Stimulated activated CD8-positive, alpha-beta memory T cell treated with anti-CD3 and anti-CD28 coated beads, Interleukin-4, amount 100 ng/mL, for 4 hours (primary cell): ENCODE measurements at places on chromosomes 13 and 19.

- DNase-seq, result no peak
Observed at GRCh38 chr13:42486711-42487198, 87.2 kb upstream of the TNFSF11 start.

GRCh38 chr19:10604460-10604980 is 17.4 kb upstream of the AP1M2 start:
- DNase-seq, result no peak

DNA sequence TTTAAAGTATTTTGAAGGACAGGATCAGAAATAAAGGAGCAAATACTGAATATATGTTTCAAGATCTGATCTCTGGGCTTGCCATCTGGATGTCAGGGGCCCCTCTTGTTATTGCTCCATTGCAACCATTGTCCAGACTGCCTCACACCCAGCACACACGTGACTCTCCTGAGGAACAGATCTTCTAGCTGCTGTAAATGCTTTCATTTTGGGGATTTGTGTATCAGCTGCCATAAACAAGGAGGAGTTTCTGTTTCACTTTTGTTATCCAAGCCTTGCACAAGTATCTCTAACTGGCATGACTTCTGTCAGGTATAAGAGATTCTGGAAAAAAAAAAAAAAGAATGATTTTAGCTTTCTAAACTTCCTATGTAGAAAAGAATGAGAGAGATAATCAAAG is 1624.1 kb upstream of the PRR20A start:
- DNase-seq, result no peak

GRCh38 chr13:26529441-26529840 is 28.0 kb upstream of the WASF3 start:
- no peak for DNase-seq

DNA sequence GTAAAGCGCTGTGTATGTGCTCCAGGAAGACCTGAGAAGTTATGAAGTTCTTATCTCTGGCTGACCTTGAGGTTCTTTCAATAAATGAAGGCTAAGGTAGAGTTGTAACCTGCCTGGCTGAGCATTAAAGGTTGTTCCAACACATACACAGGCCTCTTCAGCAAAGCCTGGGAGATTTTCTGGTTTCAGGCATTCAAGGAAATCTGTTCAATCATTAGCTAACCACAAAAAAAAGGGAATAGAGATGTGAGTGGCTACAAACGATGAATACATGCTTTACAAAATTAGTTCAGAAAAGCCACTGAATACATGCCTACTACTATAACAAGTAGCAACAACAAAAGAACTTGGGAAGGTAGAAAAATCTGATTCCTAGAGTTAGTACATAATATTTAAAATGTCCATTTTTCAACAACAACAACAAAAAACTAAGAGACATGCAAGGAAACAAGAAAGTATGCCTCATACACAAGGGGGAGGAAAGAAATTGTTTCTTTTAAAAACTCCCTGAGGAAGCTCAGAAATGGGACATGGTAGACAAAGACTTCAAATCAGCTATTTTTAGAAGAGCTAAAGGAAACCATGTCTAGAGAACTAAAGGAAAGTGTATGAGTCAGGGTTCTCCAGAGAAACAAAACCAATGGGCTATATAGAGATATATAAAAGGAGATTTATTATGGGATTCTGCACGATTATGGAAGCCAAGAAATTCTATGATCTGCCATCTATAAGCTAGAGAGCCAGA is 191.5 kb upstream of the IPO5 start:
- no peak for DNase-seq

DNA sequence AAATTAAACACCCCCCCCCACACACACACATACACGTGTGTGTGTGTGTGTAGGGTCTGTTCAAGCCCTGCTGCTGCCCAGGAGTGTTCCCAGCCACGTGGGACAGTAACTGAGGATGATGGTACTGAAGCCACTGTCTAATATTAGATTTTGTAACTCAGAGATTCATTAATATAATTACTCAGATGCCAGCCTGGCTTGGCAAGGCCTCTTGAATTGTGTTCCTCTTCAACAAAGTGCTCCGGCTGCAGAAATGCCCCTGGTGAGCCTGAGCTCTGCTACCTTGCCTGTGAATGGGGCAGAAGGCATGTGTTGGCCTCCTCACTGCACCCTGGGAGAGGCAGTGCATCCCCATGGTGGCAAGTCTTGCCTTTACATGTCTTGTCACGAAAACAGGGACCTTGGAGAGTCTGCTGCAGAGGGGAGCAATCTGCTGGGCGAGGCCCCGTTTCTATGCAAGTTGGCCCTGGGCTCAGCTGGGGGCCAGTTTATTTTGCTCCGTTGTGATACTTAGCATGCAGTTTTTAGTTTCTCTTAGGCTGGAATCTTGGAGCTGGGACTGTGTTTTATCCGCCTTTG is 44.0 kb downstream of the NFIX start:
- DNase-seq, result no peak

GRCh38 chr13:109995578-109995977 is 209.2 kb upstream of the IRS2 start:
- DNase-seq, result no peak

DNA sequence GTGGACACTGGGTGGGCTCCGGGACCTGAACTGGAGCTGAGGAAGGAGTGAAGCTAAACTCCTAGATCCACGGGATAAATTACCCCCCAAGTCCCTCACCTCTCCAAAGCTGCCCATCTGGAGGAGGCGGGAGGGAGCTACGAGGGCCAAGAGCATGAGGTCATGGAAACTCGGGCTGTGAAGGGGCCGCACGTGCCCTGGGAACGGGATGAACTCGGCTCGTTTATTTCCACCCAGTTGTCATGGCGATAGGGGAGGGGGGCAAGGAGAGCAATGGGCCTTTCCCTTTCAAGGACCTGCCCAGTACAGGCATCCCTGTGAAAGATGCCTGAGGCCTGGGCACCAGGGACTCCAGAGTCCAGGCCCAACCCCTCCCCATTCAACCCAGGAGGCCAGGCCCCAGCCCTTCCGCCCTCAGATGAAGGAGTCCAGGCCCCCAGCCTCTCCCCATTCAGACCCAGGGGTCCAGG is 3.8 kb downstream of the PPP1R12C start:
- no peak for DNase-seq

DNA sequence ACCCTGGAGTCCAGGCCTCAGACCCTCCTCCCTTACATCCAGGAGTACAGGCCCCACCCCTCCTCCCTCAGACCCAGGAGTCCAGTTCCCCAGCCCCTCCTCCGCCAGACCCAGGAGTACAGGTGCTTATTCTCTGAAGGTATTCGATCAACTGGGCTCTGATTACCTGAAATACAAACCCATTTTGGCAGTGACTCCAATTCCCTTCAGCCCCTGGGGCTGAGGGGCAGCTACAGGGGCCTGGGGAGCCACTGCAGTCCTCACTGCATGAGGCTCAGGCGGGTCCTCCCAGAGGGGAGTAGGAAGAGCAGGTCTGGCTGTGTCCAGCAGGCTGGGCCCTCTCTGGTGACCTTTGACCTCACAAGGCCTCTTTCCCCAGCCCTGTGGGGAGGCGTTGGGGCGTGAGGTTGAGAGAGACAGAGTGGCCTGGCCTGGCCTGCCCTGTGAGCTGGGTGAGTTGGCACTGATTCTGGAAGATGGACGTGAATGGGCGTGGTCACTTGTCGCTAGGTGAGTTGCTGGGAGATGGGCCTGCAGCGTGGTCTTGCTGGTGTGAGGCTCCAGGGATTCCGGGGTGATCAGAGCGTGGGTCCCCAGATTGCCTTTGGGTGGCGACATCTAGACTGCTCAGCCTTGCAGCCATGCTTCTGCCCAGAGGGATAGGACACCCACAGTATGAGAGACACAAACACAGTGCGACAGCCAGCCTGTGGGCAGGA is 3.1 kb downstream of the BCAT2 start:
- no peak for DNase-seq

GRCh38 chr19:13795595-13796300 is 505 bp downstream of the ZSWIM4 start:
- DNase-seq, result no peak

GRCh38 chr19:8320564-8321066 is 560 bp downstream of the NDUFA7 start:
- DNase-seq, result no peak

GRCh38 chr13:43573361-43573740 is 213.4 kb downstream of the ENOX1 start:
- DNase-seq, result no peak

DNA sequence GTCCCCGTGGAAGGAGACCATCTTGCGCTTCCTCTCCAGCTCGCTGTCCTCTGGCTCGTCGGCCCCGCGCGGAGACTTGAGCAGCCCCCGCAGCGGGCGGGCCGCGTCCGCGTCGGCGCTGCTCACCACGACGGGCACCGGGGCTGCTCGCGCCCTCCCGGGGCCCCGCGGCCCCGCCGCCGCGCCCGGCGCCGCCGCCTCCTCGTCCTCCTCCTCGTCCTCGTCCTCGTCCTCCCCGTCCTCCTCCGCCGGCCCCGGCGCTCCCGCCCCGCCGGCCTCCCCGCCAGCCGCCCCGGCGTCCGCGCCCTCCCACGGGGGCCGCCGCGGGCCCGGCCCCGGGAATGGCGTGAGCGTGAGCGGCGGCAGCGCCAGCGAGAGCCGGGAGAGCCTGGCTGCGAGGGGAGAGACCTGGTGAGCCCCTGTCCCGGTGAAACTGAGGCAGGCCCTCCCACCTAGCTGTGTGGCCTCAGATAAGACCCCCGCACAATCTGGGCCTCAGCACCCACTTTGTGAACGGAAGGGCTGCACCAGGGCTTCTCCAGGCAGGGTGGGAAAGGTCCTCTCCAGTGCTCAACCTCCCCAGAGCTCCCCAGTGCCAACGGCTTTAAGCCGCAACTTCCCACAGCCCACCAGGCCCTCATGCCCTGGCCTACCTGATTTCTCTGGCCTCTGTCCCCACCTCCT is 17.8 kb downstream of the LMTK3 start:
- no peak for DNase-seq

DNA sequence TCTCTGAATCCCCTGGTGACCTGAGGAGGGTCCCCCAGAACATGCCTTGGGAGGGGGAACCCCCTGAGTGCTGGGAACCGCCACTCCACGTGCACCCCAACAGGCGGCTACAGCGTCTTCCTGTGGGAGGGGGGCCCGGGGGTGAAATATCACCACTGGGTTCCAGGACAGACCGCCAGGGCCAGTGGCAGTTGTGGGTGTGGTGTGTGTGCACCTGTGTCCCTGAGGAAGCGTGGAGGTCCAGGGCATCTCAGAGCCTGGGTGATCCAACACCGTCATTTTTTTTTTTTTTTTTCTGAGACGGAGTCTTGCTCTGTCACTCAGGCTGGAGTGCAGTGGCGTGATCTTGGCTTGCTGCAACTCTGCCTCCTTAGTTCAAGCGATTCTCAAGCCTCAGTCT is 4.2 kb downstream of the ADGRE5 start:
- no peak for DNase-seq

- no peak for DNase-seq
Observed at GRCh38 chr13:25756912-25757311, 294.9 kb downstream of the SHISA2 start.

- no peak for DNase-seq
Observed at GRCh38 chr13:64186071-64186470, 2770.4 kb upstream of the PCDH20 start.

- DNase-seq, result no peak
Observed at GRCh38 chr13:101242720-101243119, 173.6 kb downstream of the NALCN start.

- DNase-seq, result no peak
Observed at GRCh38 chr13:103957939-103958338, 891.7 kb upstream of the SLC10A2 start.

DNA sequence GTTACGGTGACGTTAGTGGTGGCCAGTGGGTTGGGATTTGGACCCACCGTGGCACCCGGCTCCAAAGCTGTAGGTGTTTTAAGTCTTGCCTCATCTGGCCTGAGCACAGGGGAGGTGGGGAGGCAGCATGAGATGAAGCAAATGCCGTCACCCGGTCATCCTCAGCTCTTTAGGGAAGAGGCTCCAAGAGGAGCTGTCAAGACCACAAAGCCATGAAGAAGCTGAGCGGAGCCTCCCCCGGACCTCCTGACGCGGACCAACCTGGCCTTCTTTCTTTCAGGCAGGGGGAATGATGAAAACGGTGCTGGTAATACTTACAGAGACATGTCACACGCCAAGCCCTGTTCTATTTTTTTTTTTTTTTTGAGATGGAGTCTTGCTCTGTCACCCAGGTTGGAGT is 7.4 kb downstream of the ACTMAP start:
- DNase-seq, result no peak

DNA sequence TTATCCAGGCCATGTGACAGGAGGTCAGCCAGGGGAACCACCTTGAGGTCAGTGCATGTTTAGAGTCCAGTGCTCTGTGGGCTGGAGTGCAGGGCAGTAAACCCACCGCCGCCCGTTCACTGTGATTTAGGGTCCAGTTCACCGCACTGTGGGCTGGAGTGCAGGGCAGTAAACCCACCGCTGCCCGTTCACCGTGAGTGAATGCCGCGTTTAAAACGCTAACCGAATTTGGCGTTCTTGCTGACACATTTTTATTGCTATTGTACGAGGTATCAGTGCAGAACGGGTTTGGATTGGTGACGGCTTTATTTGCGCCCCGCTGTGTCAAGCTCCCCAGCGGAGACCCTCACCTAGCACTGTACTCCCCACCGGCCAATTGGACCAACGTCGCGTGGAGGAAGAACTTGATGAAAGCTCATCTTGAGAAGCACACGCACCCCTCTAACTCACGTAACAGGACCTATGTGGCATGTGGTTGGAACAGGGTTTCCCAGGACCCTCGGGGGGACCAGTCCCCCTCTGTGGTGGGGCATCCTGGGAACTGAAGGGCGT is 27.9 kb downstream of the C13orf46 start:
- no peak for DNase-seq

- DNase-seq, result no peak
Observed at GRCh38 chr13:39405107-39405506, 197.9 kb downstream of the LHFPL6 start.

- no peak for DNase-seq
Observed at GRCh38 chr19:6055013-6055795, 55.1 kb downstream of the RFX2 start.

GRCh38 chr13:25977216-25977615 is 74.6 kb downstream of the SHISA2 start:
- DNase-seq, result no peak

DNA sequence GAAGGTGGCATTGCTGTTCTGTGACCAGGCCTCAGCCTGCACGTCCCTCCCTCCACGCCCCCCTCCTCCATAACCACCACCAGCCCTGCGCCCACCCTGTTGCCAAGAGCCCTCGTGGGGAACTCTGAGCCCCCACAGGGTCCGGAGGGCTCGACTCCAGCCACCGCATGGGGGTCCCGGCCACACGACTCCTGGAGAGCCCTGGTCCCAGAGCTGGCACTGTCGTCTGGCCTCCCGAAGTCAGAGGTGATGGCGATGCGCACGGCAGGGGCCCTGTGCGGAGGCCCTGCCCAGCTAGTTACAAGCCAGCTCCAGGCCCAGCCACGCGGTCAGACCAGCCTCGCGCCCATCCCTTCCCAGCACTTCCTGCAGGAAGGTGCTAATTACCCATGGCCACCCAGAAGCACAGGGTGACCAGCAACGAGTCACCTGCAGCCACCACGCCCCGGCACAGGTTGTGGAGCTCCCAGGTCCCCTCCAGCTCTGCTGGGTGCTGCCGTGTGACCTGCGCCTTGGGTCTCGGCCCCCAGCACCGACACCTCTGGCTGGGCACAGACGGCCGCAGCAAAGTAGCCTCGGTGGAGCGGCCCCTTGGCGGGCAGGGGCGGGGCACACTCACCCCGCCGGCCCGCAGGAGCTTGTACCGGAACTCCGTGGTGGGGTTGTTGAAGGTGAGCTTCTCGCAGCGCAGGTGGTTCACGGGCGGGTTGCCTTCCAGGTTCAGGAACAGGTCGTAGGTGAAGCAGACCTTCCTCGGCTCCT is 49.6 kb downstream of the MLLT1 start:
- DNase-seq, result no peak
